Breast epithelium (tissue), 4 donors: ENCODE measurements at places on chromosomes 5 and 9. TPM values are rescaled to one million over a fixed set of nuclear protein-coding genes. Genes with fewer than 3 reads are reported as not detected.
A peak's percentile ranks its signal among the peaks of the same experiment; 100 is the strongest.

JAKMIP2 gene
- total RNA-seq: 0.73 TPM

POU5F2 gene
- total RNA-seq: 10.4 TPM

KIF4B gene
- total RNA-seq: not detected

GABRG2 gene
- not detected for total RNA-seq

FCN2 gene
- total RNA-seq: 2.0 TPM

KIF24 gene
- 2.6 TPM for total RNA-seq

ELP1 gene
- 22.6 TPM for total RNA-seq

C5orf34 gene
- total RNA-seq: 12.9 TPM

DNA sequence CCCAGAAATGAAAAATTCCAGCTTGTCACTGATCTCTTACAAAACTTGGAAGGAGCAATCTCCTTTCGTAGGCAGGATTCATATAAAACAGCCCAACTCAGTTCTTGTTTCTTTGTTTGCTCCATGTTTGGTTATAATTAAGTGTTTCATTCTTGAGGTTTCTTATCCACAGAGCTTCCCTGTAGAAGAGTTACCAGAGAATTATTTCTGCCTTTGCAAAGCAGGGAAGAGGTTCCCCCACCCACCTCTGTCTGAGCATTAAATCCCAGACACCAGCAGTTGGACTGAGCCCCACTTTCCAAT lies 34.1 kb upstream of the RAI14 start:
- no peak for DNase-seq

GRCh38 chr5:114411380-114411931 lies 49.6 kb downstream of the KCNN2 start:
- no peak for DNase-seq

DNA sequence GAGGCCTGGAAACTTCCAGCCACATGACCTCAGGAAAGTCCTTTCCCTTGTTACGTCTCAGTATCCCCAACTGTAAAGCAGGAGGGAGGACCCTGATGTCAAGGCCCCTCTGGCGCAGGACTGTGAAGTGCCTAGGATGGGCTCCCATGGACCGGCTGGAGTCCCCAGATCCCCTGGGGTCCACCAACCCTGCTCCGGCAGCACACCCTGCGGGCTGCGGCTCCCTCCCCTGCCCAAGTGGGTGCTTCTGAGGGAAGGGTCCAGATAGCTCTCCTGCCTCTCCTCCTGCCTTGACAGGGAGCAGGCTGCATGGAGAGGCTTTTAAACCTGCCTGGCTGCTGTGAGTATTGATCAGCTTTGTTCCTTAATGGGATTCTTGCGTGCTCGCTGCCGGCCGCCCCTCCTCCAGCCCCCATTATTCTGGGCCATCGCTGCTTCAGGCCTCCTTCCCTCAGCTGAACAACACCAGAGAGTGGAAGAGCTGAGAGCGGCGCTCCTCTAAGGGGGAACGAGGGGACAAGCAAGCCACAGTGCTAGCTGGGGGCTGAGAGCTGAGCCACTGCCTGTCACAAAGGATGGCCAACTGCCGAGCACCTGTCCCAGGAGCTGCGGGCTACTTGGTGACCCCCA lies 25.6 kb upstream of the NTNG2 start:
- DNase-seq: no peak

DNA sequence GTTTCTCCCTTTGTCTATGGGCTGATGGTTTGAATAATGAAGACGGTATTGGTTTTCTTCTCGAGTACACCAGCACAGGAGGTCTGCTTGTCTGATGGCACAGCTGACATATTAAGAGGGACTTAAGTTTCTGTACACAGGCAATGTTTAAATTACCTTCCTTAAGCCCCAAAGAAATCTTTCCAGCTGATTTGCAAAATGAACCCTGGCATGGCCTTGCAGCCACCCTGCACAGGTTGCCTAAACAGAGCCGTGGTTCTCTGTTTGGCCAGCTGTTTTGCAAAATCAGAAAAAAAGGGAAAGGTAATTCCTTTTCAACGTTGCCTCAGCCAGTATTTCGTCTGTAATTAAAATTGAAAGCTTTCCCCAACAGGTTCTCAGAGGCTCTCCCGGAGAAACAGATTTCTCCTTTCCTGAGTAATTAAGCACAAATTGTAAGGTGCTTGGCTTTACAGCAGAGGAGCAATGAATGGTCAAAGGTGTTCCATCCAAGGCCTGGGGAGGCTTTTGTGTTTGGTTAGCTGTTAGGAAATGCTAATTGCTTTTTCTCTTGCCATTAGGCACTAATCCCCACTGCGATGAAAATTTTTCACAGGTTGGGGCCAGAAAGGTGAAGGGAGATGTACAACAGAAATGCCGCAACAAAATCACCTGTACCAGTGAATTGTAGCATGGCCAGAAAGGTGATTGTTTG lies 138.9 kb downstream of the RASEF start:
- no peak for DNase-seq

DNA sequence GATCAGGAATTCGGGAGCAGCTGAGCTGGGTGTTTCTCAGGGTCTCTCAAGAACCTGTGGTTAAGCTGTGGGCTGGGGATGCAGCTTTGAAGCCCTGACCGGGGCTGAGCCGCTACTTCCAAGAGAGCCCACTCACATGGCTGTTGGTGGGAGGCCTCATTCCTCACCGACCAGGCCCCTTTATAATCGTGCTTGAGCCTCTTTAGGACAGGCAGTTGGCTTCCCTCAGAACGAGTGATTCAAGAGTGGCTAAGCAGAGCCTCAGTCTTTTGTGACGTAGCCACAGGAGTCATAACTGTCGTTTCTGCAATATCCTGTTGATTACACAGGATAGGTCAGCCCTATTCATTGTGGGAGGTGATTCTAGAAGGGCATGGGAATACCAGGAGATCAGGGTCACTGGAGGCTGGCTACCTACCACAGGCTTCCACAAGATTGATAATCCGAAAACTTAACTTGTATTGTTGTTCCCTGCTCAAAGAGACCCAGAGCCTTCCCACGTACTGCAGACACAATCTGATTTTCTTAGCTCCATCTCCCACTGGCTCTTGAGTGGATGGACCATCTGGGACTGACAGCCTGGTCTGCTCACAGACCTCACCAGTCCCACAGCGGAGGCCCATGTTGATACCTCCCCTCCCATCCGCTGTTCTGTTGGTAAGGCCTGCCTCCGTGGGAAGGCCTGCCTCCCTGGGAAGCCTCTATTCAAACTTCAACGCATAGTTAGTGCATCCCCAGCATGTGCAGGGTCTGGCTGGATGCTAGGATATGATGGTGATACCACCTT lies 3.0 kb upstream of the ERGIC1 start:
- no peak for DNase-seq

GRCh38 chr5:150763023-150763769 lies 4.4 kb upstream of the DCTN4 start:
- peak; percentile 72 for DNase-seq

DNA sequence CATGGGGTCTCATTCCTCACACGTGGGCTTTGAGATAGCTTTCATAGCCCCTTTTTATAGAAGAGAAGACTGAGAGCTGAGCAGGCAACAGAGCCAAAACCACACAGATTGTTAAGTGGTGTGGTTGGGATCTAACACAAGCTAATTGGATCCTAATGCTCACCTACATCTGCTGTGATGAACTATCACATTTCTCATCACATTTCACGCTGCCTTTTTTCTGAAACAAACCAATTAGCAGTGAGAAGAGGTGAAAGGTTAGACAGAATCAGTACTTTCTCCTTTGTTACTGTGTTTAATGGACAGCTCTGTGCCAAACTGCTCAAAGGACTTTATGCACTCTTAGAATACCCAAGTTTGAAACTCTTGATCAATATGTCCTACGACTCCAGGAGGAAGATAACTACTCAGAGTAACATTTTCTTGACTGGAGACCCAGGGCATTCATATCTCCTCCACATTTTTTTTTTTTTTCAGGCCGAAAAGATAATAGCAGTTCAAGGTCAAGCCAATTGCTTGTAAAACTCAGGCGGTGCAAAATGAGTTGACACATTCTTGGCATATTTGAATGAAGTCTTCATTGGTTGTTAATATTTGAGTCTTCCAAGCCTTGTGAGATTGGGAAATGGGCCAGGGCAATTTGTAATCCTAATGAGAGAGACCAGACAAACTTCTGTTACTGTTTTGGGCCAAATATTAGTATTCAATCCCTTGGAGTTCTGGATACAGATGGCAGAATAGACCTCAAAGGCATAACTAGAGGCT lies 138.4 kb downstream of the KCTD16 start:
- DNase-seq: no peak

- DNase-seq: no peak
These were observed 151.3 kb downstream of the SAXO1 start for GRCh38 chr9:18881758-18882157.

GRCh38 chr9:34413231-34413852 lies 36.6 kb upstream of the MYORG start:
- peak; percentile 60 for DNase-seq

GRCh38 chr5:67623078-67623477 lies 426.5 kb upstream of the CD180 start:
- no peak for DNase-seq

- no peak for DNase-seq
These were observed 628.0 kb upstream of the CDH18 start for GRCh38 chr5:20615888-20616563.

GRCh38 chr9:98050351-98050750 lies 6.2 kb upstream of the NANS start:
- no peak for DNase-seq

GRCh38 chr9:4886698-4887097 lies 94.0 kb downstream of the RCL1 start:
- no peak for DNase-seq

DNA sequence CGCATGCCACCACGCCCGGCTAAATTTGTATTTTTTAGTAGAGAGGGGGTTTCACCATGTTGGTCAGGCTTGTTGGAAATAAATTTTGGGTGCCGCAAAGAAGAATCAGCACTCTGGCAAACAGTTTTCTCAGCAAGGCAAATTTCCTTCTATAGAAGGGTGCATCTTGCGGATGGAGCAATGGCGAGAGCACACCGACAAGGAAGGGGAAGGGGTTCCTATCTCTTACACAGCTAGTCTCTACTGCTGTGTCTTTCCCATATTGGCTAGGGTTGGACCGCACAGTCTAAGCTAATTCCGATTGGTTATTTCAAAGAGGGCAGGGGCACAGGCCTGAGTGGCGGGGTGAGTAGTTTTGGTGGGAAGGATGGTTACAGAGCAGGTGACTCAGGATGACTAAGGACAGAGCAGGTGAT lies 707 bp downstream of the GTF3C5 start:
- DNase-seq: no peak

DNA sequence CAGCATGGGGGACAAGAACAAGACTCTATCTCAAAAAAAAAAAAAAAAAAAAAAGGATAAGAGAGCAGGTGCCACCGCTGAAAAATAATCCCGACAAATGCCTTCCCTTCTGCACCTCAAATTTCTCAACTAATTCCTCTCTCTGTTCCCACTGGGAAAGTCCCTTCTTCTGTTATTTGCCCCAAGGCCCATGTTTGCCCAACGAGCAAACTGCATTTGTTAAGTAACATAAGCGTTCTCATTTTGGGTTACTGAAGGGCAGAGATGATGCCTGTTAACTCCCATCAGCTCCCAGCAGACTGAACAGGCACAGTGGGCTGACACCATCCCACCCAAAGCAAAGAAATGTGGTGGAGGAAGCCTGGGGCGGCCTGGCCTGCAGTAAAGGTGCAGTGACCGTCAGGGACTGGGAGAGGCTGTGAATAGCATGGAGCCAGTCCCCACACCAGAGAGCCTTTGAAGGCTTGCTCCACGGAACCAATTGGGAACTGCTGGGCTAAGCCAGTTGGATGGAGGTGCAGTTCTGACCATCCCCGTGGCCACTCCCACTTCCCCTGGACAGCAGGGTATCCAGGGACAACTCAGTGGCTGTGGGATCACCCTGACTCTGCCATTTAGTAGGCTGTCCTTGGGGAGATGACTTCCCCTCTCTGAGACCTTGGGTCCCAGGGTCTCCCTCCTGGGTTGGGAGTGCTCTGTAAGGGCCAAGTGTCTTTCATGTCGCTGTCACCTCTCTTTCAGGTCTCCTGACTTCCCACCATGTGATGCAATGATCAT lies 149.7 kb upstream of the IER5L start:
- no peak for DNase-seq

DNA sequence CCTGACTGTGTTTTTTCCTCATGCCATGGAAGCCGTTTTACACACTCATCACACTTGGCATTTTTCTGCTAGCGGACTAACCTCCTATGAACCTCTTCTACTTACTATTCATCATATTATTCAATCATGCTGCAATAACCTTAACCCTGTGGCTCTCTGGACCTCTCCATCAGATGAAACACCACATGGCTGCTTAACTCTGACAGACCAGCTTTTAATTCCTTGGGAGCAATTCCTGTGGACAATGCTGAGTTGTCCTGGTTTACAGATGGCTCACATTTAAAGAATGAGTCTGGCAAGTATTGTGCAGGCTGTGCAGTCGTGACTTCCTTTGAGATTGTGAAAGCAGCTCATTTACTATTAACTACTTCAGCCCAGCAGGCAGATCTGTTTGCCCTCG lies 9.0 kb downstream of the OR1J1 start:
- DNase-seq: no peak
